ENCODE measurements at places on chromosomes 6 and 20. TPM values are rescaled to one million over a fixed set of nuclear protein-coding genes. Genes with fewer than 3 reads are reported as not detected.

GSTA2 gene
- not detected for total RNA-seq

TMEM170B gene
- 0.14 TPM for total RNA-seq

GRCh38 chr6:43778131-43778855 is 8.3 kb downstream of the VEGFA start:
- DNase-seq = no peak

PPP1R16B gene
- total RNA-seq = not detected

ECHDC1 gene
- total RNA-seq = 69.9 TPM

HMGCLL1 gene
- total RNA-seq = not detected

PDYN gene
- not detected for total RNA-seq

GRCh38 chr20:9021699-9022098 is 47.2 kb upstream of the PLCB4 start:
- DNase-seq = no peak

GRCh38 chr6:169724494-169725124 is at the start of gene PHF10:
TSS of gene PHF10 (minus strand) at chr6:169724500. CDS start at chr6:169723931, 569 bp downstream.
- no peak for DNase-seq

TFAP2B gene
- not detected for total RNA-seq

GRCh38 chr6:4282926-4283325 is 147.6 kb upstream of the ECI2 start:
- DNase-seq = no peak

DNA sequence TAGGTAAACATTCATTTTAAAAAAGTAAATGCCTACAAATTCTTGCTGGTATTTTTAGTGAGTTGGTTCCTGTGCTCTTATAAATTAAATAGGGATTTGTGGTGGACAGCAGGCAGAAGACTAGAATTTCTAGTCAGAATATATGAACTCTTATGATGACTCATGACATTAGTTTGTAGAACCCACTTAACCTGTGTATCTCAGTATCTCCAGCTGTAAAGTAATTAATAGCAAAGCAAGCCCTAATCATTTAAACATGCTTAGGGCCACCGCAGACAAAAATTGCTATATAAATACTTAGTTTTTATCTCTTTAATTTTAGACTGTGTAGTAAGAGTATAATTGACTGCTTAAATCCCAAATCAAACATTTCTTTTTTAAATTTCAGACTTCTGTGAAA is 2.4 kb downstream of the FAM135A start:
- DNase-seq = no peak

GRCh38 chr6:122068291-122068769 is 331.1 kb upstream of the HSF2 start:
- no peak for DNase-seq

RNF5 gene
- total RNA-seq = 32.7 TPM

PCSK2 gene
- total RNA-seq = not detected

GRCh38 chr6:166307082-166308032 is 835 bp downstream of the PRR18 start:
- no peak for DNase-seq

DNA sequence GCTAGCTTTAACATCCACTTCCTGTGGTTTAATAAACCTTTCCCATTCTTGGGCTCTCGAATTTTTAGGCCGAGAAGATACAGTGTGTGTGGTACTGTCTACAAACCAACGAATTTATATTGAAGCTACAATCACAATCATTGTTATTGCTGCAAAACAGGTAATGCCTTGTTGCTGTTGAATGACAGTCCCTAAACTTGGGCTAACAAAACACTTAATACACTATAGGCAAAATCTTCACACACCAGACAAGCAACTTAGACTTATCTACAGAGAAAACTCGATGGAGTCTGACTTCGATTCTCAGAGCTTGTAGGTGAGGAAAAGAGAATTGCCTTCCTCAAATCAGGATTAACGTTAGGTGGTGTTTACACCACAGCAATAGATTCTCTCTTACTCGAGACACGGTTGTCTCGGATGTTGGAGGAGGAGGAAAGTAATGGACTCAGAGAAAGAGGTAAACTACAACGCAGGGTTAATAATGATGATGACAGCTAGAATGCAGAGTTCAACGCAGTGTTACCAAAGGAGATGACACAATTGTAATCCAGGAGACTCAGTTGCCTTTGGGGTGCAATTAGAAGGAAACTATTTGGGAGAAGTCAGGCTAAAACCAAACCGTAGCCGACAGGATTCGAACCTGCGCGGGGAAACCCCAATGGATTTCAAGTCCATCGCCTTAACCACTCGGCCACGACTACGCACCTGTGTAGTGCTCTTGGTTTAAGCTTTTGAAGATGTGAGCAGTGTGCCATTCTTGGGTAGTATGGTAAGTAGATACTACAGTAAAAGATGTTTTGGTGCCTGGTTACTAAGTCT is 32.5 kb upstream of the ZNF184 start:
- peak; percentile 93 for DNase-seq

FAM120B gene
- total RNA-seq = 38.5 TPM

- no peak for DNase-seq
Observed at GRCh38 chr6:122770835-122771601, 8.5 kb upstream of the FABP7 start.

CRIP3 gene
- not detected for total RNA-seq

TPD52L1 gene
- 36.8 TPM for total RNA-seq

DNA sequence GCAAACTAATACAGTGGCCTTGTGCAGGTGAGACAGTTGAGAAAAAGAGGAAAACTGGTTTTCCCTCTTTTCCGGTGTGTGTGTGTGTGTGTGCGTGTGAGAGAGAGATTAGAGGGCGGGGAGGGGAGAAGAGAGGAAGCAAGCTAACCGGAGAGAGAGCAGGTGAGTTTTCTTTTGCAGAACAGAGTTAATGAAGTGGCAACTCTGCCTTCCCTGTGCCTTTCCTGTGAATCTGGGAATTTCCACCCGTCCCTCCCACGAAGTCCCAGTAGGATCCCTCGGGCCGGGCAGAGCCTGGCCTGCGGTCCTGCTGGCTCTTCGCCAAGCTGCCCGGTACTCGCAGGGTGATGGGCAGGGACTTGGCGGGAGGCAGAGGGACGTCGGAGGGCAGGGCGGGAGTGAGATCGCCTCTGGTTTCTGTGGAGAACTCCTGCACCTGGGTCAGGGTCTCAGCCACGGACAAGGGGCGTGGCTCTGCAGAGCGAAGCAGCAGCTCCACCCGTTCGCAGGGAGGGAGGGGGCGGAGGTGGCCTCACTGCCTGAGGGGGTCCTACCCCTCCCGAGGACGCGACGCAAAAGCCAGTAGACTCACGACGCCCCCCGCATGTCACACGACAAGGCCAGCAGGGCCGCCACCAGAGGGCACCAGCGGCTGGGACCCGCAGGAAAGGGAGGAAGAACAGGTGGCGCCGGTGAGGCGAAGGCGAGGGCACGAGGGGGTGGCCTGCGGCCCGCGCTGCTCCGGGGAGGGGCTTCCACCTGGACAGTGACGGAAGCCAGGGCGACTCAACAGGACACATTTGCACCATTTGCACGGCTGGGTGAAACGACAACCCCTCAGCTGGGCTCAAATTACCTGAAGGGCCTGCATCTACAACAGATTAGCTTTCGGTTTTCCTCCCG is 51.2 kb upstream of the RNF182 start:
- peak; percentile 11 for DNase-seq

- DNase-seq = no peak
Observed at GRCh38 chr20:50378170-50379000, 131.8 kb upstream of the PTPN1 start.

GRCh38 chr20:61731363-61732181 is 334.1 kb downstream of the TAF4 start:
- DNase-seq = peak; percentile 59

PXT1 gene
- not detected for total RNA-seq

- DNase-seq = no peak
Observed at GRCh38 chr6:84329077-84329476, 101.6 kb upstream of the CEP162 start.

DNA sequence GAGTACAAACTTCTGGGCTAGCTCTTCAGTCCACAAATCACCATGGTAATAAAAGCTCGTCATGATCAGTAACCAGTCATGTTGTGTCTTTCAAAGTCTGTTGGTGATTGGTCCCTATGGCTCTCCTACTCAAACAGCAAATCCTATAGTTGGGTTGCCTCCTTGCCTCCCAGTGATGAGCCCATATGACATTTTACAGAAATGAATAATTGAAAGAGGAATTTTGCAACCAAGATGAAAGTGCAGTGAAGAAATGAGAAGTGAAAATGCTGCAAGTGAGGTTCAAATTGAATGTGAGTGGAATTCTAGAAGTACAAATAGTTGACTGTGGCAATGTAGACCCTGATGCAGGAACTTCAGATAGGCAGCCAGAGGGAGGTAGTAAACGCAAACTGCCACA is 5.1 kb upstream of the SIRPD start:
- no peak for DNase-seq

Data from HFFc6 (cell line).